Kidney epithelial cell (primary cell): ENCODE measurements at places on chromosomes 6 and 20.

DNA sequence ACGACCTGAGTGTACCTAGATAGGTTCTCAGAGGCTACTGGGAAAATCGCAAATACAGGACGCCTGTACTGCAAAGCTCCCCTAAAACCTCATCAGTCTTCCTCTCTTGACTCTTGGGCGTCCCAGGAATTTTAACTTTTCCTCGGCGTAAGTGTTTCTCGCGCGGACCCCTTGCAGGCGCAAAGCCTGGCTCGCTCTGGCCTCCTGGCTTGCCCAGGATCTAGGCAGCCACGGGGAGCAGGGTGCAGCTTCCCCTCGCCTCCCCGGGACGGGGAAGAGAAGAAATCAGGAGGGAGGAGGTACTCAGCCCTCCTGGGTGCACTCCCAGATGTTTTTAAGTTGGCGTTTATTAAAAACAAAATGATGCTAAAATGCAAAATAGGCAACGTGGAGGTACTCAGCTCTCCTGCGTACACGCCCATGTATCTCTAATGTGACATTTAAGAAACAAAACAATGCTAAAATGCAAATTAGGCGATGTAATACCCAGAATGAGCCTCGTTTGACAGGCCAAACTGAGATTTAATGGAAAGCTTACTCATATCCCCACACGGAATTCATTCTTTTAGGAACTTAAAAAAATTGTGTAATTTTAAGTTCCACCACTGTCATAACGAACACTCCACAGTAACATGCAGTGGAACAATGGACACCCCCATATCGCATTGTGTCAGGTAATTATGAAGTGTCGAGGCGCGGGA lies 1.6 kb upstream of the SOBP start:
- DNase-seq: no peak

DNA sequence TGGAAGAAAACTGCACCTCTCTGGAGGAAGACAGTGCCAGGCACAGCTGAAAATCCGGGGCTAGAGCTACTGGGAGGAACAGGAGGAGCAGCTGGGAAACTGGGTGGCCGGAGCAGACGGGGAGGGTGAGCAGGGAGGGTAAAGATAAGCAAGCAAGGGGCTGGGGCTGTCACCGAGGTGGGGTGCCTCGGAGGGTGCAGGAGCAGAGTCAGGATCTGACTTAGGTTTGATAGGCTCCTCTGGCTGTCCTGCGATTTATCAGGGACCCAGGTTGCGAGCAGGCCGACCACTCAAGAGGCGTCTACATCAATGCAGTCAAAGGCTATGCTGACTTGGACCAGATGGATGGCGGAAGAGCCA lies 12.3 kb downstream of the TSHZ2 start:
- no peak for DNase-seq

DNA sequence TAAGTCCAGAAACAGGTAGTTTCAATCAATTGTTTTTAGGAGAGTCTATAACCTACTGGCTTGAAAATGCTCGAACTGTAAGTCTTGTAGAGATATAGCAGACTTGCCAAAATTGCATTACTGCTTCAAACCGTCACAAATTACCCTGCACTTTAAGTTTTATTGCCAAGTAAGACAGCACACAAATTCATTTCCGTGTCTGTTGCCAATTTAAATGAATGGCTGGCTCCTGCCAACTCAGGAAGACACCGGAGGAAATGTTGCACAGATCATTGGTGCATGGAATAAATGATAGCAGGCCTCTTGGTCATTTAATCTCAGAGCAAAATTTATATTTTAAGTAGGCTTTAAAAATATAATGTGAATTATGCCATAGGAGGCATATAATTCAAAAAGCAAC lies 438.1 kb downstream of the HACE1 start:
- no peak for DNase-seq

GRCh38 chr20:40698744-40699143 lies 9.7 kb upstream of the MAFB start:
- no peak for DNase-seq

GRCh38 chr20:14445902-14446301 lies 108.5 kb upstream of the FLRT3 start:
- DNase-seq: no peak

GRCh38 chr20:10125757-10126156 lies 91.0 kb downstream of the ANKEF1 start:
- DNase-seq: no peak

GRCh38 chr6:143003676-143004075 lies 57.0 kb upstream of the AIG1 start:
- DNase-seq: no peak

DNA sequence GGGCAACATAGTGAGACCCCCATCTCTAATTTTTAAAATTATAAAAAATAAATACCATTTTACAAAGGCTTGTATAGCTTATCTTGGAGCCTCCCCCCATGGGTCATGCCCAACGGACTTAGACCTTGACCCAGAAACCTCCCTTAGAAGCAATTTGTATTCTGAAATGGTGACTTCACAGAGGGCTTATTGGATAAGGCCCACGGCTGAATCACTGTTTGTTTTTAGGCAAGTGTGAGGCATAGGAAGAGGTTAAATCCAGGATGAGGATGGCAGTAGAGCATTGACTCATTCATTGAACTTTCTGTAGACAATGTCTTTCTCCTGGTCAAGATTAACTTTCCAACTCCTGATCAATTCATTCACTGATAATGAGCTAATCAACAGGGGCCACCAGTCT lies 6.2 kb upstream of the SNAI1 start:
- DNase-seq: no peak

GRCh38 chr6:148758492-148758891 lies 11.7 kb downstream of the UST start:
- DNase-seq: no peak

DNA sequence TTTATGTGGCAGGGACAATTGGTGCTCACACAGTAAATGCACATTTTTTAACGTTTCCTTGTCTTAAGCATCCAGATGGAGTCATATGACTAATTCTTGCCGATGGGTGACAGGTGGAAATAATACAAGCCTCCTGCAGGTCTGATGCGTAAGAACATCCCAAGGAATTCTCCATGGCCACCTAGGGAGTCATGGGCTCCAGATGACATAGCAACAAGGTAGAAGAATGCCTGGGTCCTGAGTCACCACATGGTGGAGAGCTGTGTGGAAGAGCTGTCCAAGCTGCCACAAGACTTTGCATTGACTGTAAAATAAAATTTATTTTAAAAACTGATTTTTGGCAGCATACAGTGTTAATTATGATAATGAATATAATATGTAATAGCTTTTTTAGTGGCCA lies 77.0 kb upstream of the MAP3K7 start:
- DNase-seq: no peak

DNA sequence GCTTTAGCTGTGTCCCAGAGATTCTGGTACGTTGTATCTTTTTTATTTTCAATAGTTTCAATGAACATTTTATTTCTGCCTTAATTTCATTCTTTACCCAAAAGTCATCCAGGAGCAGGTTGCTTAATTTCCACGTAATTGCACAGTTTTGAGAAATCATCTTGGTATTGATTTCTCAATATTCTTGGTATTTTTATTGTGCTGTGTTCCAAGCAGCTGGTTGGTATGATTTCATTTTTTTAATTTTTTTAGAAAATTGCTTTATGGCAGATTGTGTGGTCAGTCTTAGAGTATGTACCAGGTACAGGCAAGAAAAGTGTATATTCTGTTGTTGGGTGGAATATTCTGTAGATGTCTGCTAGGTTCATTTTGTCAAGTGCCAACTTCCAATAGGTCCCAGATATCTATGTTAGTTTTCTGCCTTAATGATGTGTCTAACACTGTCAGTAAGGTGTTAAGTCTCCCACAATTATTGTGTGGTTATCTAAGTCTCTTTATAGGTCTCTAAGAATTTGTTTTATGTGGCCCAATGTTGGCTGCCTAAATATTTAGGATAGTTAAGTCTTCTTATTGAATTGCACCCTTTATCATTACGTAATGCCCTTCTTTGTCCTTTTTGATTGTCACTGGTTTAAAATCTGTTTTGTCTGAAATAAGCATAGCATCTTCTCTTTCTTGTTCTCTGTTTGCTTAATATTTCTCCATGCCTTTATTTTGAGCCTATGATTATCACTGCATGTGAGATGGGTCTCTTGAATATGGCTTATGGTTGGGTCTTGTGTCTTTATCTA lies 366.9 kb upstream of the IRAK1BP1 start:
- DNase-seq: no peak

- no peak for DNase-seq
Observed at GRCh38 chr20:59752704-59753460, 148.5 kb downstream of the PHACTR3 start.

GRCh38 chr6:143676437-143677045 lies 1.2 kb upstream of the PHACTR2 start:
- DNase-seq: no peak

DNA sequence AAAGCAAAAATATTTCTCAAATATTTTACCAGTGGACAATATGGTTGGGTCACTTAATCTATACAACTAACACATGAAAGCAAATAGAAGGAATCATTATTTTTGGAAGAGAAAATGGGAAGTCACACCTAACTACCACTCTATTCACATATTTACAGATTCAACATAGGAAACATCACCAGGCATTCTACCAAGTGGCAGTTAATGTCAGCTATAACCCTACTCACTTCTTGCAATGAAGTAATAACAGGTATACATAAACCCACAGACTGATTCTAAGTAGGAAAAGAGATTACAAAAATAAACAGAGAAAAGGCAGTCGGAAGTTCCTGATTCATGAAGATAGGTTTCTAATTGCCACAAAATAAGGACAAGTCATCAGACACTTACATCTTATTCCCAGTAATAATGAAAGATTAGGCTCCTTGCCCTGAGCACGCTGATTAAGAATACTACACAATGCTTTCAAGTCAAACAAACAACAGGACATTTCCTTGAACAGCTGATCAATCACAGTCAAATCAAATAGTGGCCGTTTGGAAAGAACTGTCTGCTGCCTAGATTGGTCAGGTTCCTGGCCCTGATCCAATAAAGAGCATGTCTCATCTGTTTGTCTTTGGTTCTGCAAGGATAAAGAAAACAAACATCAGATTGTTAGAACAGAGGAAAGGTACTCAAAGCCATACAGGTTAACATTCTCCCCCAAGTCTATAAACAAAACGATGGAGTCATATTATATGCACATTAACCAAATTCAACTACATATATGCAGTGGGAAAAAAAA lies 79.2 kb upstream of the PLN start:
- DNase-seq: no peak

- DNase-seq: no peak
Observed at GRCh38 chr6:166691746-166692145, 64.7 kb upstream of the RPS6KA2 start.

GRCh38 chr6:152508477-152508876 lies 128.7 kb downstream of the SYNE1 start:
- DNase-seq: no peak

DNA sequence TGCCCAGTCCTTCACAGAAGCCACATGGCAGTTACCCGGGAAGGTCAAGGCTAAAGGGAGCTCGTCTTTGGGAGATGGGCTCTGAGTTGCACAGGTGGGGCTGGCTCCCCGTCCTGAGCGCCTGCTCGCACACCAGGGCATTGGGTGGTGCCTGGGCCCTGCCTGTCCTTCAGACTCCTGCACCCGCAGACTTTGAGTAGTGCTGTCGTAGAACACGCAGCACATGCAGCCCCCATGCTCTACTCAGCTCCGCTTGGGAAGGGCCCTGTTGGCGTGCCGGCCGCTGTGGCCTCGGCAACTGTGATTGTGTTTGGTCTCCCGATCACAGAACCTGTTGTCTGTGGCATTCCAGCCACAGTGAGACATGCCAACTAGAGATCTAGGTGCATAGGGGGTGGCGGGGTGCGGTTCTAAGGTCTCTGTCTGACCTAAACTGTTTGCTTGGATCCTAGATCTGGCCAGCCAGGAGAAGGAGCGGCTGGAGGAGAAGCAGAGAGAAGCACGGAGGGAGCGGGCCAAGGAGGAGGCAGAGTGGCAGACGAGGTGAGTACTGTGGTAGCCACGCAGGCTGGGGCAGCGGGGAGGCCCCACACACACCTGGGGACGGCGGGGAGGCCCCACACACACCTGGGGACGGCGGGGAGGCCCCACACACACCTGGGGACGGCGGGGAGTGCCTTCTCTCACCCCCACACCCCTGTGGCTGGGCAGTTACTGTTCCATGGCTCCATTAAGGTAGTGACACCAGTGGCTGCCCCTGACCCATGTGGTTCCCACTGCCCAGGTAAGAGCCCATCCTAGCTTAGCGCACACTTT lies 11.3 kb upstream of the ADRM1 start:
- DNase-seq: no peak

- DNase-seq: no peak
Observed at GRCh38 chr6:4584801-4585200, 191.4 kb upstream of the CDYL start.

- DNase-seq: no peak
Observed at GRCh38 chr6:120473804-120474203, 860.5 kb downstream of the TBC1D32 start.

DNA sequence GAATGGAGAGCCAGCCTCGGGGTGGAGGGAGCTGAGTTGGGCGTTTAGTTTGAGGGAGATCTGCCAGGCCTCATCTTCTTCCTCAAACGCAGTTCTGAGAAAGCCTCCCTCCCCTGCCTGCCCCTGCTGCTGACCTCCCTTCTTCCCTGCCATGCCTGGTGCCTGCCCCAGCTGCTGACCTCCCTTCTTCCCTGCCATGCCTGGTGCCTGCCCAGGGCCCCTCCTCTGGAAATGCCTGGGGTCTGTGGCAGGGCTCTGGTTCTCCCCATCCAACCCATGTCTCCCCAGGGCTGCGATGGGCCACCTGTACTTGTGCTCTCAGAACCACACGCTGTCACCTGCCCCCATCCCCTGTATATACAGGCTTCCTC lies 114.6 kb downstream of the VEGFA start:
- DNase-seq: no peak

GRCh38 chr6:147201885-147202515 lies 2.2 kb upstream of the STXBP5 start:
- no peak for DNase-seq

DNA sequence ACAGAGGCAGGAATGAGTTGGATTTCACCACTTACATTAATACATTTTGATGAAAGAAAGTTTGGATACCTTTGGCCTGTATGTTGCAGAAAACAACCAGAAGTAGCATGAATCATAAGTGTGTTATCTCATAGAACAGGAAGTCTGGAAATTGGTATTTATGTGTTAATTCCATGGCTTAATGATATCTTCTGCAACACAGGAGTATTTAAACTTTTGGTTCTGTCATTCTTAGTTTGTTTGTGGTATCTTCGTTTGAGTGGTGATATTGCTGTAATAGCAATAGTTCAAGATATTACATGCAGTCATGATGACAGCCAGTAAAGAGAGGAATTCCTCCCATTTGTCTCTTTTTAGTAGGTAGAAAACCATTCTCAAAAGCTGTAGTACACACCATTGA lies 177.3 kb downstream of the CDKAL1 start:
- DNase-seq: no peak

DNA sequence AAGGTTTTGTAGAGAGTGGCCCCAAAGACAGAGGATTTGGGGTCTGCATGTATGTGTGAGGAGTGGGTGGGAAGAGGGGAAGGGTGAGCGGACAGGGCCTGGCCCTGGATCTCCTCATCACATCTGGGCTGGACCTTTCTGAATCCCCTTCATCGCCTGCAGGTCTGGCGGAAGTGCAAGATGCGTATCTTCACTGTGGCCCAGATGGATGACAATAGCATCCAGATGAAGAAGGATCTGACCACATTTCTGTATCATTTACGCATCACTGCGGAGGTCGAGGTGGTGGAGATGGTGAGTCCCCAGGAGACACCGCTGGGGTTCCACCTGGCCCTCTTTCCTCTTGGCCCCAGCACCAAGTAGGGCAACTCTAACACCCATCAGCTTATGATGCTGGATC lies 24.4 kb downstream of the SLC12A5 start:
- no peak for DNase-seq
